IPS DF 19.7 (cell line): ENCODE measurements at places on chromosomes 12 and 14.

- DNase-seq, result no peak
Observed at GRCh38 chr14:34498684-34499412, 36.8 kb upstream of the SPTSSA start.

DNA sequence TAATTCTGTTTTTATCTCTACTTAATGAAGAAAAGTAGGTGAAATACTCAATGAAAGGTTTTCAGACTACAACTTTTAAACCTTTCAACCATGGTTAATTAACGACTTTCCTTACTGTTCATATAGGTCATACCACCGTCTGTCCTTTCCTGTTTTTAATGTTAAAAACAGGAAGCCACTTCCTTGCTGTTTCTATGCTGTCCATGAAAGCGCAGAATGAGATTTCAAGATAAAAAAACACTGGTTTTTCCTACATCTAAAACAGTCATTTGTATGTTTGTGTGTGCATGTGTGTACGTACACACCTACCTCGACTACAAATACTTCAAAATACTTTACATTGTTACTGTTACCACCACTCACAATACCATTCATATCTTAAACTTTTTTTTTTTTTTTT, 27.3 kb downstream of the SPTLC2 start:
- DNase-seq, result no peak

DNA sequence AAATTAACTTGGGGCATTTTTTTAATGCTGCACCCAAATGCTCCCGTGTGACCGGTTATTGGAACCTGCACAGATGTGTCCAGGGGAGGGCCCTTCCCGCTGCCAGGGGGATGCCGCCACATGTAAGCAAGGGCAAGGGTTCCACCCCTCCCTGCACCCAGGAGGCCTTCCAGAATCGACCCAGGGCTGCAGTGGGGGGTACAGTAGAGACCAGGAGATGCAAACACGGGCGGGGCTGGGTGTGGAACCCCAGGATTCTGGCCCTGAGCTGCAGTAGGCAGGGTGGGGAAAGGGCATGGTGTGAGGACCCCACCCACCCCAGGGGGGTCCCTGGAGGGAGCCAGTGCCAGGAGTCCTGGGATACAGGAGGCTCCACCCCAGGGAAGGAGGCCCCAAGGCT, 54.1 kb downstream of the TNFAIP2 start:
- DNase-seq, result no peak

DNA sequence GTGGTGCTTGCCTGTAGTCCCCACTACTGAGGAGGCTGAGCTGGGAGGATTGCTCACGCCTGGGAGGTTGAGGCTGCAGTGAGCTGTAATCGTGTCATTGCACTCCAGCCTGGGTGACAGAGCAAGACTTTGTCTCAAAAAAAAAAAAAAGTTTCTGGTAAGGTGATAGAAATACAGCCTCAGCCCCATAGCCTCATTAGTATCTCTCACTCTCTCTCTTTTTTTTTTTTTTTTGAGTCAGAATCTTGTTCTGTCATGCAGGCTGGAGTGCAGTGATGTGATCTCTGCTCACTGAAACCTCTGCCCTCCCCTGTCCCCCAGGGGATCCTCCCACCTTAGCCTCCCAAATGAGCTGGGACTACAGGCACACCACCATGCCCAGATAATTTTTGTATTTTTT, 19.2 kb downstream of the MTHFD1 start:
- DNase-seq, result no peak

DNA sequence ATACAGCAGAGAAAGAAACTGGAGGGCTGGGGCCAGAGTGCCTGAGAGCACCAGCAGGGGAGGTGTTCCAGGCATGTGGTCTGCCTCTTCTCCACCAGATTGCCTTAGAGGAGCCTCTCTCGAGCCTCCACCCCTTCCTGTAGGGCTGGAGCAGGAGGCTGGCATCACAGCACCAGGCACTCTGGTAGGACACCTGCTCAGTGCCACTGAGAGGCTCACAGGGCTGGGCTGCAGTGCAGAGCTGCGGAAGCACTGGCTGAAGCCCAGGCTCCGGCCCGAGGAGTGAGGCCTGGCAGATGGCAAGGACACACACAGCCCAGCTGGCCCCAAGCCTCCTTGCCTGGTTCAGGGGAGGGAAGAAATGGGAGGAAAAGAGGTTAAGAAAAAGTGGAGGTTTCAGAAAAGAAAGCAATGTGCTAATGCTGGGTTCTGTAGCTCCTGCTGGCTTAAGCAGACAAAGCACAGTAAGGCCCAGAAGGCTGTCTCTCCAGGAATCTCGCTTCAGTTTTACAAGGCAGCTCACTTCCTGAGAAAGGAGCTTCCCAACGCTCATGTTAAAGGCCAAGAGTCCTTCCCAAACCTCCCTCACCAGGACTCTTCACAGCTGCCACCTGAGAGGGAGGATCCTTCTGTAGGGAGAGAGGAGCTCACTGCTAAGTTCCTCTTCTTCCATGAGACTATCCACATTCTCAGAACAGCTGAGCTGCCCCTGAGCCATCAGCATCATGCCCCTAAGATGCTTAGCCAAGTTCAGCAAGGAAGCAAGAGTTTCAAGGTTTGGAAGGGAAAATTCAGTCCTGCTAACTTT, 23.8 kb downstream of the SPTB start:
- DNase-seq, result no peak

DNA sequence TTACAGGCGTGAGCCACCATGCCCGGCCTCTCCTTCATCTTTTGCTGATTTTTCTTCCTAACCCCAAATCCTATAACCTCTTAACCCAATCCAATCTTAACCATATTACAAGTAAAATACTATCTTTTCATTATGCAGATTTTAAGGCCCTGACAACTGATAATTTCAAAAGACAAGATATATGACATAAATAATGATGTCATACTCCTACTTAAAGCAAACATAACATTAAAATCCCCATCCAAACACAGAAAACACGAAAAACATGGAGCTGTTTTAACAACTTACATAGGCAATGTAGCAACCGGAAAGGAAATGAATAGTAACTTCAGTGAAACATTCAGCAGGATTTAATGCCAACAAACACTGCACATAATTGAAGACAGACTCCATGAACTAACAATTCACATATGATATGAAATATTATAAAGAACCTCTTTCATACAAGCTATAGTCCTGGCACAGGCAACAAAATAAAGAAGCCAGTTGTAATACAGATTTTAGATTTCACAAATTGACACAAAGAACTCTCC, 21.5 kb downstream of the USP44 start:
- no peak for DNase-seq

DNA sequence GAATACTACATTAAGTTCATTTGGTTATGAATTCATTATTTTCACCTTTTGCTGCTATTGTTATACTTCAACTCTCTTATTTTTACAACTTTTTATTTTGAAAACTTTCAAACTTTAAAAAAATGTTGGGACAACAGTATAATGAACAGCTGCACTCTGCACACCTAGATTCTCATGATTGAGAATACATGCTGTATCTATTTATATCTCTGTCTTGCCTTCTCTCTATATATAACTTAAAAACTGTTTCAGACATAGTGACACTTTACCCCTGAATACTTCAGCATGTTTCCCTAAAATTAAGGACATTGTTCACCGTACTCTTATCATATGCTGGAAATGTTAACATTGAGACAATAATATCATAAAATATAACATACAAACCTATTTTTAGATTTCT, 237.1 kb downstream of the GPHN start:
- DNase-seq, result no peak

DNA sequence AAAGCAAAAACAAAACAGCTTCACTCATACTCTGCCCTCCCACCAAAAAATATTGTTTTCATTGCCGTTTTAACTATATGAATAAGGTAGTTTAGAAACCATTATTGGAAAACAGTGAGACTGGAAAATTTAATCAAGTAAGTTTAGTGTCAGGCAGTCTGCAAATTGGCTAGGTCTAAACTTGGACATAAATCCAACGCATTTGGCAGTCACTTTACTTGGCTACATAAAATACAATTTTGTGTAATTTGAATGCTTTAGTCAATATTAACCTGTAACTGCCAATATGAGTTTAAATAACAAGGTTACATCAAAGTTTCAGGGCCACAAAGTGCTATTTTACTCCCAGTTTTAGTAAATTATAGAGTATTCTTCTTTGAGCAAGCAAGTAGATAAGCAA, 202.3 kb upstream of the SLC38A2 start:
- DNase-seq, result no peak

DNA sequence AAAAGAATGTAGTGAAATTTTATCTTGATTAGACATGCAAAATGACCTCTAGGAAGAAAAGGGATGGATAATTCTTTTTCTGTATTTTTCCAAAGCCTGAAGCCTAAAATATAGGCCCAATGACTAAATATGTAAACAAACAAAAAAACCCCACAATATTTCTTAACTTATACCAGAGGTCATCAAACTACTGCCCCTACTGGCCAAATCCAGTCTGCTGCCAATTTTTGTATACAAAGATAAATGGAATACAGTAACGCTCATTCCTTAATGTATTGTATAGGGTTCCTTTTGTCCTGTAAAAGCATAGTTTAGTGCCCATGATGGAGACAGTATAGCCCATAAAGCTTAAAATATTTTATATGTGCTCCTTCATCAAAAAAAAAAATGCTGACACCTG, 145.7 kb upstream of the ALG10 start:
- no peak for DNase-seq

DNA sequence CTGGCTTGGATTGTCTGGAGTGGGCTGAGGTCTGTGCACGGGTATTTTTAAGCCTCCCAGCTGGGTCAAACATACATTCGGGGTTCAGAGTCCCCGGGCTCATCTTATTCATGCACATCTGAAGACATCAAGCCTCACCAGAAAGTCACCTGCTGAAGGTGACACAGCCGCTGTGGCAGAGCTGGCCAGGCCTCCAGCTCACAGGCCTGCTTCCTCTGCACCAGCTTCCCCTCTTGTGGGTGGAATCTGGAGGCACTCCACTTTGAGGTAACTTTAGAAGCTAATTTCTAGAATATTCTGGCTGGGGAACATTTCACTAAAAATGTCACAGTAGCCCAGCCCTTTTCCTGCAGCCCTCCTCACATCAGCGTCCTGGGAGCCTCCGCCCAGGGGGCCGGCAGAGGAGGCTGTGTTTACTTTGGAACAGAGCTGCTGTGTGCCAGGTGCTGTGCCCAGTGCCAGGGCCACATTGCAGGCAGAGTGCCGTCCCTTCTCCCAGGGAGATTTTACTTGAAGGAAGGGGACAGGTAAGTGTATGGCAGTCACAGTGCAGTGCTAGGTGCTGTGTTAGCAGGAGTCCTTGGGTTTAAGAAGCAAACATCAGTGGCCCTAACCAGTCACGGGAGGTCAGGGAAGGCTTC, 62.2 kb downstream of the TSPAN11 start:
- DNase-seq, result no peak

GRCh38 chr14:69423279-69423678, 24.8 kb downstream of the SLC39A9 start:
- DNase-seq, result no peak

- no peak for DNase-seq
Observed at GRCh38 chr14:70816525-70816924, 7.2 kb upstream of the MAP3K9 start.

DNA sequence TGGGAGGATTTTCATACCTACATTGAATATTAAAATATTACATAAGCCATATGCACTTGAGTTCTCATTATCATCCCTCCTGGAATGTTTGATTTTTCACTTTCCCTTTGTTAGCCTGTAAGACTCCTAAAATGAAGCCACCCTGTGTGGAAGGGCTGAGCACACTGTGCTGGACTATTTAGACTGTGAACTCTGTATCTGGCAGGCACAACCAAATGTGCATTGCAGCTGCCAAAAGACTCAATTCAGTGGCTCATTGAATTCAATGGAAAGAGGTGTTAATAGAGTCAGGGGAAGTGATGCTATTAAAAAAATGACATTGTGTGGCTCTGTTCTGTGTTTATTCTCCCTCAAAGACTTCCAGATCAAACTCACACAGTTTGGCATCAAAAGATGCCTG, 111.1 kb downstream of the SMOC1 start:
- no peak for DNase-seq

GRCh38 chr12:66756631-66757030, 77.8 kb upstream of the GRIP1 start:
- DNase-seq, result no peak

DNA sequence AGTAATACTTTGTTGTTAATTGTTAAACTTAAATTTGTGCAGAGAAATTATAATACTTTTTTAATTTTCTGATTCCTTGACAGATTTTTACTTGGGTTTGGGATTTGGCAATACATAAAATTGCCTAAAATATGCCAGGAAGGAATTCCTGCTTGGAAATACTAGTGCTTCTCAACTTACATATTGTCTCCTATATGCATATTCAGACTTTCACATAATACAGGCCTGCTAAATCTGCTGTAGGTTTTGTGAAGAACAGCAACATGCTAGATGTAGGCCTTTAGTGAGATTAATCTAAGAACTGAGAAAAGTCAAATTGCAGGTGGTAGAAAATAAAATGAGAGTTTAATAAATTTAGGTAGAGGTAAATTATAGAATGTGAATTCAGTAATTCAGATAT, 468.5 kb upstream of the MIS18BP1 start:
- no peak for DNase-seq

- no peak for DNase-seq
Observed at GRCh38 chr14:102940729-102941362, 18.4 kb downstream of the AMN start.

DNA sequence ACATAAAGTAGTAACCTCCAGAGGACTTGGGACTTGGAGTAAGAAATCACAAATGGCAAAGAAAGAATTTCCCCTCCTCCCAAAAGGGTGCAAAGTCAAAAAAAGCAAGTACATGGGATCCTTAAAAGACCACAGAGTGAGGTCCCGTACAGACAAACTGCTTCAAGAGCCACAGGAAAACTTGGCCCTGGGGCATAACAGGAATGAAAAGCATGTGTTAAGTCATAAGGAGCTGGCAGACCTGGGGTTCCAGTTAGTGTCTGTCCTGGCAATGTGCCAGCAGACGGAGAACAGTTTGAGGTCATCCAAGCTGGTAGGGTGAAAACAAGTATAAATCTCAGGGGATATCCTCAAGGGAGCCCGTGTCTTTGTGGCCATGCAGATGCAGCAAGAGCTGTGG, 73.2 kb downstream of the HSD17B6 start:
- no peak for DNase-seq

DNA sequence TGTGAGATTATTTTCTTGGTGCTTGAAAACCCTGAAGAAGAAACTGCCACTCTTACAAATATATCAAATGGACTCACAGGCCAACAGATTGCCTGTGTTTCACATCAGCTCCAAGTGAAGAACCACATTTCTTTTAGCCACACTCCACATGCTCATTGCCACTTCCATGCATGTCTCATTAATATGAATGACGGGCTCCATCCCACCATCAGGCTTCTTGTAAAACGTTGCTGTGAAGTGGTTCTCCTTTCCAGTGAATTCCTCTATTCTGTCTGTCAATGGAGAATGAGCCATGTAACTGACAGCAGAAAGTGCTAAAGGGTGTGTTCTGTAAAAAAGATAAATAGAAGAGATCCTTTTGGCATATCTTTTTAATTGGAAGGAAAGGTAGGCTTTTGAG, 188.2 kb upstream of the RMST start:
- DNase-seq, result no peak

- no peak for DNase-seq
Observed at GRCh38 chr12:7441216-7441615, 2.7 kb downstream of the CD163L1 start.

GRCh38 chr14:40760704-40761103, 846.0 kb upstream of the LRFN5 start:
- no peak for DNase-seq
